ENCODE measurements at places on chromosomes 4 and X. TPM values are rescaled to one million over a fixed set of nuclear protein-coding genes. Genes with fewer than 3 reads are reported as not detected.

Gene SYNPO2
- total RNA-seq, result 49.0 TPM

Gene FGF5
- total RNA-seq, result not detected

DNA sequence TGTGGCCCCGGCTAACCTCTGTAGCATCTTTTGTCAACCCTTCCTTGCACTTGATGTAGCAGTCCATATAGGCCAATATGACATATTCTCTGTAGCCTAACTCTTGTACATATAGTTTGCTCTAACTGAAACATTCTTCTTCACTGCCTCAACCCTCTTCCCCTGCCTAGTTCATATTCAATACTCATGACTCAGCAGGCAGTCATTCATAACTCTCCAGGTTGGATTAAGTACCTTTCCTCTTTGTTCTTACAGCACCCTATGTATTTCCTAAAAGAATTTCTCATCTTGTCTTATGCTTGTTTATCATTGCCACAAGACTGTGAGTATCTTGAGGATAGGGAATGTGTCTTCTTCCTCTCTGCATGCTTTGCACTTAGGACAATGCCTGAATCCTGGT lies 76.9 kb downstream of the TMLHE start:
- no peak overlapping the region for H3K27ac ChIP-seq
- H3K36me3 ChIP-seq, result no peaks in the 10 kb centered on the region
- no peaks in the 10 kb centered on the region for H3K27me3 ChIP-seq

DNA sequence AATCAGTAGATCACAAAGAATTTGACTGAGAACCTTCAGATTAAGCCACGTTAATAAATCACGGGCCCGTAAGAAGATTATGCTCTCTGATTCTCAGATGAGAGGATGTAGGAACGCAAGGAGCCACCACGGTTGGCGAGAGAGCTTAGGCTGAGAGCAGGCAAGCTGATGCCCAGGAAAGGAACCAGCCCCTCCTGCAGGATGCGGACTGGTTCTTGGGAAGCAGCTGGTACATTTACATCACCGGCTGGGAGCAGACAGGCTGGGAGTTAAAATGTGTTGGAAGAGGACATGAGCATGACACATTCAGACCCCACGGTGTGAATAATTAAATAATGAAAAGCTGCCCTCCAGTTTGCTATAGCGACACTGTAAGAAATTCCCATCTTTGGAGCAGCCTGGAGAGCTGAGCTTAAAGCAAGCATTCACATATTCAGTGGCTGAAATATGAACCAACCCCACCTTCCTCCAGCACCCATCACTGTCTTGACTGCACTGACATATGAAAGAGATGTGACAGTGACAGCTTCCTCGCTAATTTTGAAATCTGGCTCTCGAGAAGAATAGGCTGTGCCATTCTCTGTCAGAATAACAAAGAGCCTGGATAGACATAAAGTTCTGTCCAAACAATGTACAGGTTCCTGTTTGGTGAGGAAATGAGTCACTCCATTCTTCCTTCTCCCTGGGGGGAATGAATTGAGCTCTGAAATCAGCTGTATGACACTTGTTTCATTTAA lies 33.1 kb downstream of the LNX1 start:
- no peak for DNase-seq
- no peaks in the 10 kb centered on the region for H3K36me3 ChIP-seq
- H3K27me3 ChIP-seq, result no peaks in the 10 kb centered on the region
- H3K4me3 ChIP-seq, result no peak overlapping the region

DNA sequence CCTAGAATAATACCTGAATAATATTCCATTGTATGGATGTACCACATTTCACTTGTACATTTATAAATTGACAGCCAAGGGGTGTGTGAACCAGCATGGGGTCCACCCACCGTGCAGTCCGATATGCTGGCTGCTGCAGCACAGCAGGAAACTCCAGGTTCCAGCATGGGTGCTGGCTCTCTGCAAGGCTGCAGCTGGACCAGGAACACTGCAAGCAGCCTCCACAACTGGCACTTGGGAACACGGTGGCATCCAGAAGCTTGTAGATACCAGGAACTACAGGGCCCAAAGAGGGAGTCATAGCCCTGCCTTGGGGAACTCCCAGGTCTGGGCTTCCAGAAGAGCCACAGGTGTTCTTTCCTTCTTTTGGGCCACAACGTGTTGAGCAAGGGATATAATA lies 91.2 kb downstream of the NXF2 start:
- DNase-seq, result no peak
- no peaks in the 10 kb centered on the region for H3K36me3 ChIP-seq
- H3K27ac ChIP-seq, result no peak overlapping the region
- H3K4me3 ChIP-seq, result no peak overlapping the region
- H3K4me1 ChIP-seq, result no peaks in the 10 kb centered on the region

DNA sequence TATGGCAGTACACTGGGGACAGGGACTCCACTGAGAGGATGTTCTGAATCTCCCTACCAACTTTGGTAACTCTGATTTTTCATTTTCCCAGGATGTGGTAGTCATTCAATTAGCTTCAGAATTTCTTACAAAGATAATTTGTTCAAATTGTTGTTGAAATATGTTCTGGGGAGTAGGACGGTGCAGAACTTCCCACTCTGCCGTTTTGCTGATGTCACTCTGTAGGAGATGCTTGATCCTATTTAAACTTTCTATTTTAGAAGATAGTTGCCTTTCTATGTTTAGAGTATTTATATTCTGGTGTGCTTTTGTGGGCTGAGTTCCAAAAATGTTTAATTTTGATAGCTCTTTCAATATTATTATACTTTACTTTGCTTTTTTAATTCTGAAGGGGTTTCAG lies 55.2 kb downstream of the ADAM29 start:
- H3K4me3 ChIP-seq, result no peak overlapping the region
- H3K27me3 ChIP-seq, result no peaks in the 10 kb centered on the region

DNA sequence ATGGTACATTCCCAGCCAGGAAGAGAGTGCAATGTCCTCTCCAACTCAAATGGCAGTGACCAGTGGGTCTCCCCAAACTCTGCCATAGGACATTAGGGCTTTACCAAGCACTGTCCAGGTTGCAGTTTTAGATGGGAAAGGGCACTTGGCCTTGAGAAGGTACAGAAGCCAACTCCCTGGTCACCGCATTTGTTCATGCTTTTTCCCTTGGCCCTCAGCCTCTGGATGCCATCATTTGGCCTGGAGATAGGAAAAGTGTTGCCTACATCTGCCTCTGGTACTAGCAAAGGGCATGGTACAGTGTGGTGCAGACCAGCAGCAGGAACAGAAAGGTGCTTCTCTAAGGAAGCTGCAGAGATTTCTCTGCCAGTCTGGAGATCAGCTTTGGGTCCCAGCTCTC lies 93.8 kb downstream of the MAMLD1 start:
- H3K27me3 ChIP-seq, result no peaks in the 10 kb centered on the region
- H3K4me3 ChIP-seq, result no peak overlapping the region
- H3K36me3 ChIP-seq, result no peaks in the 10 kb centered on the region
- H3K27ac ChIP-seq, result no peak overlapping the region
- no peak for DNase-seq
- no peaks in the 10 kb centered on the region for H3K4me1 ChIP-seq

DNA sequence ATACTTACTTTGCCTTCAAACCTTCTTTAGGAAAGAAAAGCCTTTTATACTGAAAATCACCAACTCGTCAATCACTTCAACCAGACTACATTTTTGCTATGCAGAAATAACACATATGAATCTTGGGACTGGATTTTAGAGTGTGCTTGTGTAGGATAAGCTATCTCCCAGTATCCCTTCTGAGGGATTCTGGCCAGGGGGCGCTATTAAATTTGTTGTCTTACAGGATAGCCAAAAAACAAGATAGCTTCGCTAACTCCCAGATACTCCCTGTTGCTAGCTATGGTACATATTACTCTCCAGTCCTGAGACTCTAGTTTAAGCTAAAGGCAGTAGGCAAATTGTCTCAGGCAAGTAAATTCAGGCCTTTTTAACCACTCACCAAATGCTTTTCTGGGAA lies 167.2 kb downstream of the LHFPL1 start:
- H3K27me3 ChIP-seq, result no peaks in the 10 kb centered on the region
- no peak overlapping the region for H3K27ac ChIP-seq
- H3K4me1 ChIP-seq, result no peaks in the 10 kb centered on the region
- DNase-seq, result no peak
- no peak overlapping the region for H3K4me3 ChIP-seq

DNA sequence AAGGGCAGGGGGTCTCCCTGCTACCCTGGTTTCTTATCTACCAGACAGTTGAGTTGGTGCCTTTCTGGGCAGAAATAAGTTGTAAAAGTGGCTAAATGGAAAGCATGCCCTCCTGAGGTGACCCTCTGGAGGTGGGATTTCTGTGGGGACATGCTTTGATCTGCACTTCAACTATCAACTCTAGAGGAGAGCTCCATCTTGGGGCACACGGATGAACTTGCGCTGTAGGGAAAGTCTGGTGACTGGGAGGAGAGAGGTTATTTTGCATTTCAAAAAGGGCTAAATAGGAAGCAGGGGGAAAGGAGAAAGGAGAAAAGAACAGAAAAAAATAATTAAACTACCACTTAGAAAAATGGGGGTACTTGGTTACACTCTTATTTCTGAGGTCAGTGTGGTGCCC lies 12.7 kb upstream of the RHOXF2B start:
- no peaks in the 10 kb centered on the region for H3K27me3 ChIP-seq
- H3K4me1 ChIP-seq, result no peaks in the 10 kb centered on the region
- no peak overlapping the region for H3K4me3 ChIP-seq
- H3K27ac ChIP-seq, result no peak overlapping the region
- no peak for DNase-seq
- no peaks in the 10 kb centered on the region for H3K36me3 ChIP-seq

DNA sequence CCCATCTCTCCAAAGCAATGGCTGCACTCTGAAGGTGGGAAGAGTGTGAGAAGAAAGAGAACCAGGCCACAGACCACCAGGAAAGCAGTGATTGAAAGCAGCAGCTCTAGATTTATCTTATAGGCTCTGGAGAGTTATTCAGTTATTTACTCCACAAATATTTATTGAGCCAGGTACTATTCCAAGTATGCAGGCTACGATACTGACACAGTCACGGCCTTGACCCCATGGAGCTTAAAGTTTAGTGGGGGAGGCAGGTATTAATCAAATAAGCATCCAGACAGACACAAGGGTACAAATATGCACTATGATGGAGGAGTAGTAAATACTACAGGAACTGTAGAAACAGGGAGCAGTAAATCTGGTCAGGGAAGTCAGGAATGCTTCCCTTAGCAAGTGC lies 2.8 kb downstream of the TMEM185A start:
- no peaks in the 10 kb centered on the region for H3K27me3 ChIP-seq
- no peak overlapping the region for H3K27ac ChIP-seq
- DNase-seq, result no peak
- H3K4me3 ChIP-seq, result no peak overlapping the region

GRCh38 chrX:70445951-70446350 lies 1.3 kb downstream of the DLG3 start:
- DNase-seq, result no peak
- no peaks in the 10 kb centered on the region for H3K4me1 ChIP-seq
- no peaks in the 10 kb centered on the region for H3K36me3 ChIP-seq
- H3K27ac ChIP-seq, result no peak overlapping the region
- H3K4me3 ChIP-seq, result no peak overlapping the region

- H3K36me3 ChIP-seq, result no peaks in the 10 kb centered on the region
- H3K4me3 ChIP-seq, result no peak overlapping the region
- no peaks in the 10 kb centered on the region for H3K4me1 ChIP-seq
Measured at GRCh38 chrX:10797466-10797865, 177.1 kb upstream of the MID1 start.

- H3K27ac ChIP-seq, result no peak overlapping the region
- no peaks in the 10 kb centered on the region for H3K27me3 ChIP-seq
- H3K4me1 ChIP-seq, result no peaks in the 10 kb centered on the region
- no peak overlapping the region for H3K4me3 ChIP-seq
- DNase-seq, result no peak
Measured at GRCh38 chr4:138449938-138450337, 207.8 kb upstream of the SLC7A11 start.
